T-cell (primary cell): ENCODE measurements at places on chromosomes 3 and 15. TPM values are rescaled to one million over a fixed set of nuclear protein-coding genes. Genes with fewer than 3 reads are reported as not detected.

Gene DNASE1L3
- not detected for total RNA-seq

Gene PRRT3
- 9.2 TPM for total RNA-seq

DNA sequence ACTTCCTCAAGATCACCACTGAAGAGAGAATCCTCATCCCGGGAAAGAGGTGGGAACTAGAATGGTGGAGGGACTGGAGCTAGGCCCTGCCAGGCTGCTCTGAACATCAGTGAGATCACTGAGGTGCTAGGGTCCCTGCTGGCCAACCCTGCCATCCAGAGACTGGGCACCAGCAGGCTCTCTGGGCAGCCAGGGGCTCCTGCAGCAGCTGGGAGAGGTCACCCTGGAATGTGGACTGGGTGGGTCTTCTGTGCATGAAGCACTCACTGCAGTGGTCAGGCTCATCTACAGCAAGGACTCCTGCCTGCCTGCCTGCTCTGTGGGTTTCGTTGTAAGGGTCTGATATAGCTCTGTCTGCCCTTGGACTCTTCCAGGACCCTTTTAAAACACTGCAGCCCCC, 24.9 kb downstream of the ALS2CL start:
- H3K4me3 ChIP-seq = no peak overlapping the region
- no peak overlapping the region for H3K27ac ChIP-seq
- H3K27me3 ChIP-seq = peaks cover 8% of the 10 kb centered on the region
- no peak for DNase-seq

Gene BNC1
- total RNA-seq = not detected

Gene ROPN1
- not detected for total RNA-seq

Gene NOX5
- total RNA-seq = not detected

GRCh38 chr15:100284191-100284590, 57.6 kb downstream of the ADAMTS17 start:
- no peaks in the 10 kb centered on the region for H3K27me3 ChIP-seq
- peaks cover under 1% of the 10 kb centered on the region for H3K36me3 ChIP-seq
- H3K4me3 ChIP-seq = no peak overlapping the region
- no peak for DNase-seq

DNA sequence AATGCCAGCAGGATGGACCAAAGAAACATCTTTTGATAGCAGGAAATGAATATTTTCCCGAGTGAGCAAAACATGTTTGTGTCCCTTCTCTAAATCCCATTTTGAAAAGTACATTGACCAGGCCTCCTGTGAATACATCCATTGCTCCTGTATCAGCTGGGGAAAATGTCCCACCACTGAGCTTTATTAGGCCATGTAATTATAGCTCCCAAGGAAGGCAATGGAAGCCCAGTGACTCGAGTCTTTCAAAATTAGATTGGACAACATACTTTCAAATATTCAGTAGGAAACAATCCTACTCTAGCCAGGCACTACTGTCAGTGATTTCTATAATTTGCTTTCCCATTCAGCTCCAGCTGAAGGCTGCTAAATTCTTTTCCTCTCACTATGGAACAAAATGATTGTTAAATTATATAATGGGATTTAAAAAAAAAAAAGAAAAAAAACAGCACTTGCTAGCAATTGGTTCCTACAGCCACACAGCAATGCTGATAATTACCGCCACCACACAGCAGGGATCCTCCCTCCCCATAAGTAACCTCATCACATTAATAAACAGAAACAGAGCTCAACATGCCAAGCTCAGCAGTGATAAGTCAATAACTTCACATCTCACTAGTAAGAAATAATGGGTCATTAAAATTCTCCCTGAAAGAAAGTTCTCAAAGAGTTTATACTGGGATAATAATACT, 172.4 kb upstream of the SLC2A2 start:
- no peak overlapping the region for H3K27ac ChIP-seq
- no peaks in the 10 kb centered on the region for H3K36me3 ChIP-seq
- no peaks in the 10 kb centered on the region for H3K27me3 ChIP-seq
- no peak for DNase-seq
- H3K4me1 ChIP-seq = no peaks in the 10 kb centered on the region
- H3K4me3 ChIP-seq = no peak overlapping the region
